ENCODE measurements at places on chromosomes 1 and 21. TPM values are rescaled to one million over a fixed set of nuclear protein-coding genes. Genes with fewer than 3 reads are reported as not detected.

DNA sequence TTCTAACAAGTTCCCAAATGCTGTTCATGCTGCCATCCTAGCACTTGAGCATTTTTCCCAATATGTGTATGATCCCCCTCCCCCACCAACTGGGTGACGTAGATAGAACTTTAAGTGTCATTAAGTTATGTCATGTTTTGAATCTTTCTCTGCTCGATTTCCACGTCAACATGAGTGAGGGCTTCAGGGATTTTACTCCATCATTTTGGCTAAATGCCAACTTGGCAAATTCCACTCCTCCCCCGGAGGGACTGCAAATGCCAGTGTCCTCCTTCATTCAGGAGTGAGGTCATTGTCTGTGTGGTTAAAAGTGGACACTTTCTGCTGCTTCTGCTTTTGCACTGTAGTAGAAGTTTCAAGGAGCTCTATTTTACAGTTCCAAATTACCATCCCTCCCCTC, 201.7 kb downstream of the FGGY start:
- no peak overlapping the region for H3K4me3 ChIP-seq
- no peaks in the 10 kb centered on the region for H3K4me1 ChIP-seq

GRCh38 chr1:223041481-223041880, 101.6 kb downstream of the TLR5 start:
- H3K36me3 ChIP-seq: no peaks in the 10 kb centered on the region
- H3K4me3 ChIP-seq: no peak overlapping the region
- DNase-seq: no peak
- H3K27ac ChIP-seq: no peak overlapping the region

ASAP3 gene
- 34.7 TPM for total RNA-seq

DNA sequence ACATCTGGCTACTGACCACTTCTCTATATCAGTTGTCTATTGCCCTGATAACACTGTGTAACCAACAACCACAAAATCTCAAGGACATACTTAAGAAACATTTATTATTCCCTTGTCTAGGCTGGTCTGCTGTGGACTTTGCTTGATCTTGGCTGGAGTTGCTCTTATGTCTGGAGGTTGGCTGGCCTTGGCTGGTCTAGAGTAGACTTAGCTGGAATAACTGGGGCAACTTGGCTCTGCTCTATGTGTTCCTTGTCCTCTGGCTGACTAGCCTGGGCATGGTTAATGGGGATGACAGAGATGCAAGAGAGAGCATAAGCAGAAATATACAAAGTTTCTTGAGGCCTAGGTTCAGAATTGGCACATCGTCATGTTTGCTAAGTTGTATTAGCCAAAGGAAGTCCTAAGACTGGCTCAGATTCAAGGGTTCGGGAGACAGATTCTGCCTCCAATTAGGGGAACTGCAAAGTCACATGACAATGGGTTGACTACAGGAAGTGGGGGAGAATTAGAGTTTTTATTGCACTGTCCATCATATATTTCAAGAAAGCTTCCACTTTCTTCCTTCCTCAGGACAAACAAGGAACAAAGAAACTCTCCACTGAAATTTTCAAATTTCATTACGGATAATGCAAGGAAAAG, 61.4 kb upstream of the HMCN1 start:
- H3K36me3 ChIP-seq: no peaks in the 10 kb centered on the region
- DNase-seq: peak; percentile 47
- no peak overlapping the region for H3K4me3 ChIP-seq
- no peaks in the 10 kb centered on the region for H3K27me3 ChIP-seq

DNA sequence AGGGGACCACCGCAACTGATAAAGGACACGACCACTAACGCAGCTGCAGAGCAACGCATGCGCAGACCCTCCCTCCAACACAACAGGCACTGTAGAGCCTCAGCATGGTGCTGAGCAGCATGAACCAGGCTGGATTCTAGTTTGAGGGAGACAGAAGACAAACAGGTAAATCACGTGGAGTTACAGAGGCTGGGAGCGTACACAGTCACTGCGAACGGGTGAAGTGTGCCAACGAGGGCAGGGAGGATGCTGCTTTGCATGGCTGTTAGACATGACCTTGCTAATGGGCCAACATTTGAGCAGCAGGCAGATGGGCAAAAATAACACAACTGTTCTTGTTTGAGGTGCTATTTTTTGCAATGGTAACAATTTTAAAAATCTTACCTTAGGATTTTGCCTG, 55.2 kb upstream of the NADK start:
- H3K27ac ChIP-seq: no peak overlapping the region
- H3K4me3 ChIP-seq: no peak overlapping the region
- H3K36me3 ChIP-seq: peaks cover 28% of the 10 kb centered on the region
- H3K4me1 ChIP-seq: no peaks in the 10 kb centered on the region
- H3K27me3 ChIP-seq: no peaks in the 10 kb centered on the region
- DNase-seq: no peak

DNA sequence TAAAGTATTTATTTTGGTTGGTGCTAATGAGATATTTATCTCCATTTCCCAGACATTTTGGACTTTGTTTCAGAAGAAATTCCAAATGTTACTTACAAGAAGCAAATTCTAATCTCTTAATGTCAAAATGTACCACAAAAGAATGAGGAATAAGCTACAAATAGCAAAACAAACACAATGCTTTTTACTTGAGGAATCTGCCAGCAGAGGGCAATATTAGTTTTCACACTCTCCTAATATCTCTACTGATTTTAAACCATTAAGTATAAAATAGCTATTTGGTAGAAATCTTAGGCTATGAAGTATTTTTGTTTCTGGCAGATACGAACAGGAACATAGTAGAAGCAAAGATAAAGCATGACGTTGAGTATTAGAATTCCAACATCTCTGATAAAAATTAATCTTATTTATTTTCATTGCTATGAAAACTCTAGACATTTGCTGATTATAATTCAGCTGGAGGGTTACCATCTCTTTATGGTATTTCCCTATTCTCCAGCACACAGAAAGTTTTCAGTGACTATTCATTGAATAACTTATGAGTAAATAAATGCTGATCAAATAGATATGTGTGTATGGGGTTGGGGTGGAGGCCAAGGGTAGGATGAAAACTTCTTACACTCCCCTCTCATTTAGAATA, 13.4 kb upstream of the HMCN1 start:
- H3K4me3 ChIP-seq: no peak overlapping the region
- no peak overlapping the region for H3K27ac ChIP-seq
- no peaks in the 10 kb centered on the region for H3K36me3 ChIP-seq
- no peaks in the 10 kb centered on the region for H3K4me1 ChIP-seq

GRCh38 chr21:36709030-36709867, 10.3 kb downstream of the SIM2 start:
- H3K4me1 ChIP-seq: peaks cover 13% of the 10 kb centered on the region
- H3K27me3 ChIP-seq: no peaks in the 10 kb centered on the region

DNA sequence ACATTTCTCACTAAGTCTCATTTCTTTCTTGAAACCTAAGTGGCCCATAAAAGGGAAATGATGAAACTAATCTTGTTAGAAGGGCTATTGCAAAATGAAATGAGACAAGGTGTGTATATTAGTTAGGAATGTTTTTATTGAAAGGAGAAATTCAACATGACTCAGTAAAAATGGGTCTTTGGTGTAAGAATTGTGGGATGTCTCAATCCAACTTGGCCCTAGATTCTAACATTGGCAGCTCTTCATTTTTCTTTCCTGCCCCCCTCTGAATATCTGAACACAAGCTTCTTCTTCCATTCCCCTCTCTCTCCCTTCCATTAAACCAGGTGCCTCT, 26.8 kb upstream of the TARBP1 start:
- H3K36me3 ChIP-seq: no peaks in the 10 kb centered on the region
- H3K27me3 ChIP-seq: no peaks in the 10 kb centered on the region
- peaks cover 7% of the 10 kb centered on the region for H3K4me1 ChIP-seq
- no peak overlapping the region for H3K27ac ChIP-seq
- DNase-seq: no peak
- H3K4me3 ChIP-seq: no peak overlapping the region

GRCh38 chr1:36166136-36166535, 10.2 kb downstream of the MAP7D1 start:
- peaks cover 17% of the 10 kb centered on the region for H3K4me1 ChIP-seq
- peaks cover 7% of the 10 kb centered on the region for H3K36me3 ChIP-seq
- no peak overlapping the region for H3K4me3 ChIP-seq
- no peaks in the 10 kb centered on the region for H3K27me3 ChIP-seq

GRCh38 chr1:87902830-87903229, 574.1 kb downstream of the LMO4 start:
- H3K27ac ChIP-seq: peak overlapping the region; percentile 4
- DNase-seq: peak; percentile 87
- peaks cover 6% of the 10 kb centered on the region for H3K4me1 ChIP-seq
- no peaks in the 10 kb centered on the region for H3K36me3 ChIP-seq
- no peak overlapping the region for H3K4me3 ChIP-seq

S100A1 gene
- 1.8 TPM for total RNA-seq

- peak; percentile 57 for DNase-seq
- peaks cover 5% of the 10 kb centered on the region for H3K4me1 ChIP-seq
- H3K36me3 ChIP-seq: no peaks in the 10 kb centered on the region
- no peak overlapping the region for H3K27ac ChIP-seq
- peaks cover 90% of the 10 kb centered on the region for H3K27me3 ChIP-seq
Measured at GRCh38 chr1:217133958-217134856, 411.0 kb upstream of the ESRRG start.

GRCh38 chr1:70737125-70737524, 310.5 kb downstream of the PTGER3 start:
- no peaks in the 10 kb centered on the region for H3K4me1 ChIP-seq
- H3K27ac ChIP-seq: no peak overlapping the region
- H3K4me3 ChIP-seq: no peak overlapping the region
- DNase-seq: no peak
- no peaks in the 10 kb centered on the region for H3K27me3 ChIP-seq

GRCh38 chr1:212622906-212623305, 14.3 kb downstream of the ATF3 start:
- H3K4me1 ChIP-seq: peaks cover 2% of the 10 kb centered on the region
- no peak for DNase-seq
- no peak overlapping the region for H3K4me3 ChIP-seq
- H3K27ac ChIP-seq: no peak overlapping the region
